ENCODE measurements at places on chromosomes 3 and 15. TPM values are rescaled to one million over a fixed set of nuclear protein-coding genes. Genes with fewer than 3 reads are reported as not detected.
A peak's percentile ranks its signal among the peaks of the same experiment; 100 is the strongest.

DNA sequence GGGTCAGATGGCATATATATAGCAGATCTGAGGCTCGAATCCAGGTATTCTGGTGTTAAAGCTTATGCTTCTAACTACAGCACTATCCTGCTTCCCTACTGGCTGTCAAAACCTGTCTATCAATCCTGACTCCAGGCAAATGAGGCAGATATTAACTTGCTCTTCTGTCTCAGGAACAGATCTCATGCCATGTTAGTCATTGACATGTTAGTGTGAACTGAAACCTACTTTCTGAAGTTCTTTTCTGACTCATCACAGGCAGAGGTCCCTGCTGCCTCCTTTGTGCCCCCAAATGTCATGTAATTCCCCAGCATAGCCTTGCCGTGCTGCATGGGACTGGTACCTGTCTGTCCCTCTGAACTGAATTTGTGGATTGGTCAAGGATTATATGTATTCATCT, 125.0 kb upstream of the SMAD3 start:
- no peak for DNase-seq

GRCh38 chr15:89051875-89052274, 36.4 kb upstream of the ABHD2 start:
- DNase-seq, result no peak

The NFKBIZ gene
- total RNA-seq, result 196 TPM

GRCh38 chr3:140434261-140434905, 243.5 kb upstream of the TRIM42 start:
- DNase-seq, result no peak

DNA sequence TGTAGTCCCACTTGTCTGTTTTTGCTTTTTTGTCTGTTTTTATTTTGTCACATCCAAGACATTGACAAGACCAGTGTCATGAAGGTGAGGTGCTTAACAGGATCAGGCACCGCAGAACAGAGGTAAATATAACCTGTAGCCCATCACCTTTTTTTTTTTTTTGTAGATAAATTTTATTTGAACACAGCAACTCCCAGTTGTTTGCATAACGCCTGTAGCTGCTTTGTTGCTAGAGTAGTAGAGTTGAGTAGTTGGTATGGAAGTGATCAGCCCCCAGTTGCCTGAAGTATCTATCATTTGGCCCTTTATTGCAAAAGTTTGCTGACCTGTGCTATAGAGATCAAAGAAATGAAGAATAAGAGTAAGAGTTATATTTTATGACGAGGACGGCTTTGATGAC, 135.0 kb downstream of the TCF12 start:
- no peak for DNase-seq

The ZNF80 gene
- 0.28 TPM for total RNA-seq

- DNase-seq, result peak; percentile 26
Observed at GRCh38 chr3:171967932-171968678, 71.3 kb upstream of the FNDC3B start.

GRCh38 chr15:64068133-64068532, 21.8 kb upstream of the DAPK2 start:
- no peak for DNase-seq

GRCh38 chr3:66822186-66823008, 175.7 kb upstream of the KBTBD8 start:
- DNase-seq, result peak; percentile 76

DNA sequence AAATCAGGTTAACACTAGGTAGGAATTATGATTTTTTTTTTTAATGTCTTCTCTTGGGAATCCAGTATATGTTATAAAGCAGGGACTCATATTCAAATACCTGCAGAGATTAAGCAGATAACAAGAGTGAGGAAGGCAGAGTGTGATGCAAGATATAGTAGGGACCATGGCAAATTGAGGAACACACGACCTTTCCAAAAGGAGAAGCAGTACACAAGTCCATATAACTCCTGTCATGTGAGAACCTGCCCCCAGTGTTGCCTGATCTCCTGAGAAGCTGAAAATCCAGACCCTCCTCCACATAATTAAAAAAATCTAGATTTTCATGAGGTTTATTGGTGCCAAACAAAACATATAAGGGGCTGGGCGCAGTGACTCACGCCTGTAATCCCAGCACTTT, 3.6 kb downstream of the RFC4 start:
- no peak for DNase-seq

GRCh38 chr3:183988216-183988790, 29.4 kb downstream of the ABCC5 start:
- no peak for DNase-seq

- no peak for DNase-seq
Observed at GRCh38 chr3:22450786-22451400, 699.9 kb upstream of the ZNF385D start.

DNA sequence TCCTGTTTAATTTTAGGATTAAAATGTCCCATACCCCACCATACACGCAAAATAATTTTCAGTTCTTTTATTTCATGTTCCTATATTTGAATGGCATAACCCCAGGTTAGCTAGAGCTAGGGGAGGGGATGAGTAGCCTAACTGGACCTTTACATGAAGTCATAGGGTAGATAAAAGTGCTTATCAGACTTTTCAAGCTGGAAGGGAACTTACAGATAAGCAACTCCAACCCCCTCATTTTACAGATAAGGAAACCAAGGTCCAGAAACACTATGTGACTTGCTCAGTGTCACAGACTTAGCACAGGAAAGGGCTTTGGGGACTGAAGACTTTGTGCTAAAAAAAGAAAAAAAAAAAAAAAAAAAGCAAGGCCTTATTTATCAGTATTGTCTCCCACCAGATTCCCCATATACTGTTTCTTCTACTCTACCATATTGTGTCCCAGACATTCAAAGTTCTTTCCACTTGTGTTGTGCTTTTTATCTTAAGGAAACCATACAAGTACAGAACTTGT, 10.6 kb upstream of the TNIK start:
- DNase-seq, result no peak

- no peak for DNase-seq
Observed at GRCh38 chr15:36881516-36881915, 218.8 kb downstream of the MEIS2 start.

DNA sequence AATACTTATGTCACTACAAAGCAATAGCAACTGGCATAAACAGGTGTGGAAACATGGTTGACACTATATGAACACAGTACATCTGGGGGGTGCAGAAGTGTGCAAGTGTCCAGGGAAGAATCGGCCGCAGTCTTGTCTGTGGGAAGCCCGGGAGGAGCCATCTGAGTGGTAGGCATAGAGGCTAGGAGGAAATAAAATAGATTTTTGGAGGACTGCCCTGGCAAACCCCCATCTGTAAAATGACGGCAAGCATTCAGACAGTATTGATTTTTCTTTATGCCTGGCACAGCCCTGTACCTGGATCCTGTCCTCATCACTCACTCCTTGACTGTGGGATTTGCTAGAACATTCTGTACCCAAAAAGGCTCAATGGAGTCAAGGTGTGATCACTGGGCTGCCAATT, 31.3 kb downstream of the THSD4 start:
- no peak for DNase-seq

GRCh38 chr3:33331414-33331813, 54.2 kb downstream of the FBXL2 start:
- no peak for DNase-seq

Data from kidney (tissue), 22 donors.